Fibroblast of skin of scalp (primary cell): ENCODE measurements at places on chromosomes 2 and 18.
A peak's percentile ranks its signal among the peaks of the same experiment; 100 is the strongest.

- DNase-seq = no peak
Observed at GRCh38 chr2:64524604-64525316, 632 bp downstream of the AFTPH start.

DNA sequence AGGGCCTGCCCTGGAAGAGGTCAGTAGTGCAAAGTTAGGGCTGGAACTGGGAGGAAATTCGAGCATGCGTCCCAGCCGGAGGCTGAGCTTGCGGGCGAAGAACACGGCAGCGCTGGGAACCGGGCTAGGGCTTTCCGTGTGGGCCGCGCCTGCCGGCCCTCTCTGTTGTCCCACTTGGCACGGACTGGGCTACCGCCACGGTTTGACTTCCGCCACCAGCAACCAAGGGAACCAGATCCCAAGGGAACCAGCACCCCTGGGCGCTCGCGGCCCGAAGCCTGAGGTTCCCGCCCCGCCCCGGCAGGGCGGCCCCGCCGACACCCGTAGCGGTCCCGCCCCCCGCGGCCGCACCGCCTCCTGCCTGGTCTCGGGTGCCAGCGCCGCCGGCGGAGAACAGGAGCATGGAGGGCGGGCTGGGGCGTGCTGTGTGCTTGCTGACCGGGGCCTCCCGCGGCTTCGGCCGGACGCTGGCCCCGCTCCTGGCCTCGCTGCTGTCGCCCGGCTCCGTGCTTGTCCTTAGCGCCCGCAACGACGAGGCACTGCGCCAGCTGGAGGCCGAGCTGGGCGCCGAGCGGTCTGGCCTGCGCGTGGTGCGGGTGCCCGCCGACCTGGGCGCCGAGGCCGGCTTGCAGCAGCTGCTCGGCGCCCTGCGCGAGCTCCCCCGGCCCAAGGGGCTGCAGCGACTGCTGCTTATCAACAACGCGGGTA, at the start of gene SPR:
SPR (plus strand) TSS at position 377 of the 708 bp plus-strand sequence; CDS start at position 402, 25 bp downstream.
- peak; percentile 49 for DNase-seq

DNA sequence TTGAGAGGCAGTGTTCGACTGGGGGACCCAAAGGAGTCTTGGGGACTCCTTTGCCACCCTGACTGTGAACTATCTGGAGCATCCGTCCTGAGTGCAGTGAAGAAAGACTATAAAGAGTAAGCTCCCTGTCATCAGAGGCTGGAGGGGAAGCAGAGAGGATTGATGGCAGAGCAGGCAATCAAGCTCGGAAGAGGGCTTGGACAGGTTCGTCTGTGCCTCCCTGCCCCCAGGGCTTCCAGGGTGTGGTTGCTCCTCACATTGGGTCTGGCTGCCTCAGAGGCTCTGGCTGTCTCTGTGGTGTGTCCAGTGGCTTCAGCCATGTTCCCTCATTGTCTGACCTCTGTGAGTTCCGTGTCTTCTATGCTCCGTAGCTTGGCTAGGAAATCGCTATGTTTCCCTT, 13.8 kb upstream of the EN1 start:
- DNase-seq = no peak

- DNase-seq = peak; percentile 4
Observed at GRCh38 chr2:182020286-182021070, 34.8 kb downstream of the PPP1R1C start.

GRCh38 chr2:199988151-199988550, 32.8 kb downstream of the MAIP1 start:
- peak; percentile 8 for DNase-seq

- no peak for DNase-seq
Observed at GRCh38 chr2:205913668-205914067, 172.3 kb downstream of the INO80D start.

DNA sequence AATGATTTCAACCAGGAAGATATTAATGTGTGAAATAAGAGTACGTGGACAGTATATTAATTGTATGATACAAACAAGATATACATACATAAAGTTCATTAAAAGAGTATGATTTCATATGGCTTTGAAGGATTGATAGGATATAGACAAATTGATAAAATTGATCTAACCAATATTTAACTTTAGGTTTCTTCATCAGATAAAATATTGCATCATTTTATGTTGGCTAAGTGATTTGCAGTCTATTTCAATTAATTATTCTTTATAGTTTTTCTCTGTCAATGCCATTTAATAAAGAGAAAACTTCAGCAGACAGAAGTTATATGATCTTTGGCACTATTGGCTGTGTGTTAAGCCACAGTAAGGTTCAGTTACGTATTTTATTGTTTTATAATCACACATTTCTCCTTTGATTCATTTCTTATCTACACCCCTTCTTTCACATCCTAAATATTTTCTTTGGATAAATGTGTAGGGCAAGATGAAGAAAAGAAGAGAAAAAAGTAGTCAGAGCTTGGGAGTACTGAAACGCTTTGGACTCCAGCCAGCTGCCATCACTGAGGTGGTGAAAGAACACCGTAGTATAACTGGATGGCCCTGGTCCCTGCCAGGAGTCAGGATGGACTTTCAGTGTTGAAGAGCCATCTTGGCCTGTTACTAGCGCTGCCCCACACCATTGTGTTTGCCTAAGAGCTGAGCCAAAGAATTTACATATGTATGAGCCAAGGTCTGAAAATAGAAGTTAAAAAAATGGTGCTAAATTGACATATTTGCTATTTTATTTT, 9.8 kb upstream of the CPS1 start:
- DNase-seq = no peak

DNA sequence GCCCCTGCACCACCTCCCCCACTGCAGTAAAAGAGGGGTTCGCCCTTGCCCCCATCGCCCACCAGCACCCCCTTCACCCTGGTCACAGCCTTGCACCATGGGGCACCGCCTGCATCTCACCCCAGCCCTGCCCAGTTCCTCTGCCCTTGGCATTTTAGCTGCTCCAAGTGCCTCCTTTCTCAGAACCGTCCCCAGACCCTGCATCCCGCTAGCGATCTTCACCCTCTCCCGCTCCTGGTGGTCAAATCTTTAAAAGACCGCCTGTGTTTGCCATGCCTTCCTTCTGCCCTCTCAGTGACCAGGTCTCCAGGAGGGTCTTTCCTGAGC, 114.7 kb upstream of the OTOS start:
- no peak for DNase-seq

GRCh38 chr2:8984855-8985254, 18.6 kb downstream of the MBOAT2 start:
- no peak for DNase-seq

DNA sequence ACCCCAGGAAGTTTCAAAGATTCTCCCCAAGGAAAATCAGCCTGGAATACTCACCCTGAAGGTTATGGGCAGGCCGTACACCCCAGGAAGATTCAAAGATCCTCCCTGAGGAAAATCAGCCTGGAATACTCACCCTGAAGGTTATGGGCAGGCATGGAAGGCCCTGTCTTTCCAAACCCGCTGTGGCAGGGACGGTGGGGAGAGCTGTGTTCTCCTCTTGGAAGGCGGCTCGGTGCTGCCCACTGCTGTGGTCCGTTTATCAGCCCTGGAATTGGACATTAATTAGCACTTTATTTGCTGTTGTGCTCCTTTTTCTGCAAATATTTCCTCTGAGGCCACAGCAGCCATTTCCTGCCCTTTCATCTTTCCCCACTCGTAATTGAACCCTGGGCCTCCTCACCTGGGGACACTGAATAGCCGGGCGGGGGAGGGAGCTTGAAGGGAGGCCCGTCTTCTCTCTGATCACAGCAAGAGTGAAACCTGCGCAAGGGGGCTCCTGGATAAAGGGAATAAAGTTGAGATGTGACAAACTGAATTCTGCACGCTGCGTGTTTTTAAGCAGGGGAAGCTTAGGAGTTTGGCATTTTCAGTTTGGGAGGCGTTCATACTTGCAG, 308.7 kb upstream of the SALL3 start:
- DNase-seq = no peak

- DNase-seq = no peak
Observed at GRCh38 chr2:109440499-109441156, 173.1 kb downstream of the SEPTIN10 start.
